ENCODE measurements at places on chromosomes 7 and 10.

- no peak for DNase-seq
These were observed 17.2 kb upstream of the SLC29A4 start for GRCh38 chr7:5265320-5266190.

GRCh38 chr10:68007356-68007755 is 67.7 kb downstream of the HERC4 start:
- DNase-seq, result no peak

DNA sequence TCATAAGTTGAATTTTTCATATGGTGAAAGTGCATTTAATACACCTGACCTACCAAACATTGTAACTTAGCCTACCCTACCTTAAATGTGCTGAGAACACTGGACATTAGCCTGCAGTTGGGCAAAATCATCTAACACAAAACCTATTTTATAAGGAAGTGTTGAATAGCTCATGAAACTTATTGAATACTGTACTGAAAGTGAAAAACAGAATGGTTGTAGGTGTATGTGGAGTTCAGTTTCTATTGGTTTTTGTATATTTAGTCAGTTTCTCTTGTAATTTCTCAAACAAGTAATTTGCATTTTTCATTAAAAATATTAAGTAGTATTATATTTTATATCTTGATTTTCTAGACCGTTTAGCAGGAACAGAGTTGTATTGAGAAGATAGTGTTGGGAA is 15.3 kb downstream of the CCDC7 start:
- DNase-seq, result no peak

DNA sequence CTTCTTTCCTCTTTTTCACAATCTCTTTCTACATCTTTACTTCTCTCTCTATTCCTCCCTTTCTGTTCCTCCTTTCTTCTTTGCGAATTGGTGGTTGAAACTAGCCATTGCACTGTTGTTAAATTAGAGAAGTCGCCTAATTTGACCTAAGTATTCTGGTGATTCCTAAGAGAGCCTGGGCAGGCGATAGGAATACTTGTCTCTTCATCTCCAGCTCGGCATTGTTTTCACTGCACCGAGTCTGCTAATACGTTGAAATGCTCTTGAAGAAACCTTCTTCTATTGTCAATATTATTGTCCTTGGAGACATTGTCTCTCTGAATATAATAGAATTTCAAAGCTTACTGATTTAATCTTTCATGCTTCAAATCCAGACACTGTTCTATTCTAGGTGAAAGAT is 31.7 kb downstream of the KCND2 start:
- no peak for DNase-seq

GRCh38 chr10:29243750-29244149 is 45.1 kb upstream of the LYZL1 start:
- DNase-seq, result no peak

GRCh38 chr10:13183625-13184024 is 22.3 kb downstream of the MCM10 start:
- no peak for DNase-seq

DNA sequence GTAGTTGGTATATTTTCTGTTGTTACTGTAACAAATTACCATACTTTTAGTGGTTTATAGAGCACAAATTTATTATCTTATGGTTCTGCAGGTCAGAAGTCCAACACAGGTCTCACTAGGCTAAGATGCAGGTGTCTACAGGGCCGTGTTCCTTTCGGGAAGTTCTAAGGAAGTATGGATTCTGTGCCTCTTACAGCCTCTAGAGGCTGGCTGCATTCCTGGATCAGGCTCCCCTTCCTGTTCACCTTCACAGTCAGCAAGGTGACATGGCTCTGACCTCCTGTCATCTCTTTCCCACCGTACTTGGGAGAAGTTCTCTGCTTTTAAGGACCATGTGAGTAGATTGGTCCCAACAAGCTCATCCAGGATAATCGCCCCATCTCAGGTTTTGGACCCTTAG is 37.3 kb downstream of the BMPR1A start:
- DNase-seq, result no peak

- no peak for DNase-seq
These were observed 10.7 kb downstream of the SPAM1 start for GRCh38 chr7:123935436-123936381.

DNA sequence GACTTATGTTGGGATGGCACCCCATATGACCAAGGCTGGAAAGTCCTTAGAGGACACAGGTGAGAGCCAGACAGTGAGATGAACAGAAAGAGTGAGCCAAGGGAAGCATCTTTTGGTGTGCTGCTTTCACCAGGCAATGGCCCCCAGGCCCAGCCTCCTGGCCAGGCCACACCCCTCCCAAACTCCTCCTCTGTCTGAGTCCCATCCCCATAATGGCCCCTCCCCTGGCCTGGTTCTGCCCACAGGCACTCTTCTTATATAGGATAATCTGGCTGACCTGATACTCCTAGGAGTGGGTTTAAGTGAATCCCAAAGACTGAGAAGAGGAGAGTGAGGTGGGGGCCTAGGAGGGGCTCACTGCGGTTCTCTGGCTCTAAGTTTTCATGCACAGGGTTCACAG is 252.5 kb downstream of the RPS24 start:
- DNase-seq, result no peak

GRCh38 chr7:125098377-125098970 is 168.8 kb upstream of the POT1 start:
- DNase-seq, result no peak

GRCh38 chr7:69609541-69610373 is 11.5 kb downstream of the AUTS2 start:
- no peak for DNase-seq

DNA sequence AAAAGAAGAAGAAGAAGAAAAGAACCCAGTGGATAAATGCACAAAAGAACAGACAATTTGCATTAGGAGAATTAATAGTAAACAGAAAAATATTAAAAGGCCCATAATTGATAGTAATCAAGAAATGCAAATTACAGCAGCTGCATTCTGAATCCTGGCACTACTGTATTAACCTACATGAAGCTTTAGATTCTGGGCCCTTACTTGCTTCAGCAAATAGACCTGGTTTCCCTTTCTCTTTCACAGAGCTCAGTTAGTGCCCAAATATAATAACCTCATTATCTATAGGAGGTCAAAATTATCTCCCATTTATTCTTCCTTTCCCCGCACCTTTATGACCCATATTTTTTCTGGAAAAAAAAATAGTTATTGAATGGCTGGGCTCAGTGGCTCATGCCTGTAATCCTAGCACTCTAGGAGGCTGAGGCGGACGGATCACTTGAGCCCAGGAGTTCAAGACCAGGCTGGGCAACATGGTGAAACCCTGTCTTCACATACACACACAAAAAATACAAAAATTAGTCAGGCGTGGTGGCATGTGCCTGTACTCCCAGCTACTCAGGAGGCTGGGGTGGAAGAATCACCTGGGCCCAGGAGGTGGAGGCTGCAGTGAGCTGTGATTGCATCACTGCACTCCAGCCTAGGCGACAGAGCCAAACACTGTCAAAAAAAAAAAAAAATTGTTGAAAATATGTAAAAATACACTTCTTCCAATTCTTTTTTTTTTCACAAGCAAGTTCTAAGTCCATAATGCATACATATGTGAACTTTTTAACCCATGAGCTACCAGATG is 36.0 kb upstream of the PIK3AP1 start:
- no peak for DNase-seq

DNA sequence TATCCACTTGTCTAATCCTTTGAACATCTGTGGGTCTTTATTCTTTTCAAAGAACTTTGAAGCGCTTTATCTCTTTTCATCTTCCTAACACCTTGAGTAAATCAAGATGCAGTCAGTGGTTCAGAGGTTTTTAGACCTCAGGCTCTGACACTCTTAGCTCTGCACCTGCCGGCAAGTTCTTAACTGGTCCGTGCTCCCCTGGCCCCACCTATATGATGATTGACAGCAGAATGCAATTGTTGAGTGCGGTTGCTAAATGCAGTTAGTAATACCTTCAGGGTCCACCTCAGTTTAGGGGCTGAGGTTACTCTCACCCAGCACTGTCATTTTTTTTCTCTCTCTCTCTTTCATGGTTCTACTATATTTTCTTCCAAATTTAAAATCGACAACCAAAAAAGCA is 854.2 kb upstream of the AUTS2 start:
- no peak for DNase-seq

- no peak for DNase-seq
These were observed 21.2 kb downstream of the HEPACAM2 start for GRCh38 chr7:93205046-93205445.

DNA sequence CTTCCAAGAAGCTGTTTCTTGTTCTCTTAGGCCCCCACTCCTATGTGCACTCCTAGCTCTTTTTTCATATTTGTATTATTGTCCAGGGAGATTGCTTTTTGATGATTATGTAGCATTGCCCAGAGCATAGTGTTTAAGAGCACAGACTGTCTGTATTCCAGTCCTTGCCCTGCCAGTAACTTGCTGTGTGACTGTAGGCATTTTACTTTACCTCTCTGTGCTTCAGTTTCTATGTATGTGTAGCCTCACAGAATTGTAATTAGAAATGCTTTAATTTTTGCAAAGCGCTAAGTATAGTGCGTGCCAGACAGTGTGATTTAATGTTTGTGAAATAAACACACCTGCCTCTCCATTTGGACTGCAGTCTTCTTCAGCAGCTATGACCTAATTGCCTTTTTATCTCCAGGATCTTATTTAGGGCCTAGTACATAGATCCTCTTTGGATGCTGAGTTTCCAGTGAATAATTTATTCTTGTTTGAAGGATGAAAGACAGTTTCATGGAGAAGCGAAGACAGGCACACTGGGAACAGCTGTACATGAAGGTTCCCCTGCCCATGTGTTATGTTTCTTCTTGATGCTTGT is 1.4 kb downstream of the SEC23IP start:
- DNase-seq, result no peak

GRCh38 chr10:131513901-131514300 is 202.4 kb upstream of the TCERG1L start:
- DNase-seq, result no peak

GRCh38 chr10:113126229-113127201 is 176.5 kb downstream of the TCF7L2 start:
- peak; percentile 8 for DNase-seq

- DNase-seq, result no peak
These were observed 205.7 kb downstream of the KIAA1217 start for GRCh38 chr10:24414597-24414996.

- DNase-seq, result no peak
These were observed 142.4 kb upstream of the BMPER start for GRCh38 chr7:33762911-33763306.

- no peak for DNase-seq
These were observed 23.6 kb downstream of the FGFR2 start for GRCh38 chr10:121574519-121575166.

DNA sequence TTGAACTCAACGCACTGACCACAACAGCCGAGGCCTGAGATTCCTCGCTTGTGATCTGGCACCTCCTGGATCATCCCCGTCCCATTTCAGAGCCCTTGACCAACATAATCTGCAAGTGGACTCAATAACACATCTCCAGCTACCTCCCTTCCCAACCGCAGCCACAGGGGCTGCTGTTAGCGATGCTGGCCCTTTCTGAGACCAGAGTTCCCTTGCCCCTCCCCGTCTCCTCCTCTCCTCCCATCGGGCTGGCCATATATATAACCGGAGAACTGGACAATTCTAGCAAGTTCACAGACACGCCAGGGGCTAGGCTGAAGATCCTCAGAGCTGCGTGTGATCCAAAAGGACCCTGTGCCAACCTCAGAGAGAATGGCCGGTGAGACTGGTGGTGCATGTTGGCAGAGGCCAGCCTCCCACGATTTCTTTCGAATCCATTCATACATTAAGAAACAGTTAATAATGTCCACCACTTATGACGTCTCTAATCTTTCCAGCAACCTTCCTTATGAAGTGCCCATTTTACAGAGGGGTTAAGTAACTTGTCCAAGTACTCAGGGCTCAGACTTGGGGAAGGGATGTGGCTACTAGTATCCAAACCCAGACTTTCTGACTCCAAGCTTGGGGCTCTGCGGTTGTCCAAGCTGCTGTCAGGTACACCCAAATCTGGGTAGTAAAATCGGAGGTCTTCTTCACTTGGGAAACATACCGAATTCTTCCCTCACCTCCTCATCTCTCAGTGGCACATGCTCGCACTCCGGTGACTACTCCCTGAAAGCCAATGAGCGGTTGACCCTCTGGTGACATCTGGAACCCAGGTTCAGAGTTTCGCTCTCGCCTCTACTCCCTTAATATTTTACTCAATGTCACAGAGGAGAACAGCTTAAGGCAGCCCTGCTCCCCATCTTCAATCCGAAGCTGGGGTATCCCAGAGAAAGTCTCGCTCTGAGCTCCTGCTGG is 11.2 kb upstream of the FEZF1 start:
- no peak for DNase-seq

DNA sequence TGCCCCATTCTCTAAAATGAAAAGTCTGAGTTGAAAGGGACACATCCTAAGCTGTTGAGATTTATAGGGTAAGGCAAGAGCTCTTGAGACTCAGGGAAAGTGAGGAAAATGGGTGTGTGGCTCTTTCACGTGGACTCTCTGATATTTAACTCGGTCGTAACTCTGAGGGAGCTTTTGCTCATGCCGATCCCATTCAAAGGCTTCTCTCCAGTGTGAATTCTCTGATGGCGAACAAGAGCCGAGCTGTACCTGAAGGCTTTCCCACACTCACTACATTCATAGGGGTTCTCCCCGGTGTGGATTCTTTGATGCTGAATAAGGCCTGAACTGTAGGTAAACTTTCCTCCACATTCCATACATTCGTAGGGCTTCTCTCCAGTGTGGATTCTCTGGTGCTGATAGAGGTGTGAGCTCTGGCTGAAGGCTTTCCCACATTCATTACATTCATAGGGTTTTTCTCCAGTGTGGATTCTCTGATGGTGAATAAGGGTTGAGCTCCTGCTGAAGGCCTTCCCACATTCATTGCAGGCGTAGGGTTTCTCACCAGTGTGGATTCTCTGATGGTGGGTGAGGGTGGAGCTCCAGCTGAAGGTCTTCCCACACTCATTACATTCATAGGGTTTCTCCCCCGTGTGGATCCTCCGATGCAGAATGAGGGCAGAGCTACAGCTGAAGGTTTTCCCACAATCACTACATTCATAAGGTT is 10.4 kb downstream of the ZNF3 start:
- no peak for DNase-seq

DNA sequence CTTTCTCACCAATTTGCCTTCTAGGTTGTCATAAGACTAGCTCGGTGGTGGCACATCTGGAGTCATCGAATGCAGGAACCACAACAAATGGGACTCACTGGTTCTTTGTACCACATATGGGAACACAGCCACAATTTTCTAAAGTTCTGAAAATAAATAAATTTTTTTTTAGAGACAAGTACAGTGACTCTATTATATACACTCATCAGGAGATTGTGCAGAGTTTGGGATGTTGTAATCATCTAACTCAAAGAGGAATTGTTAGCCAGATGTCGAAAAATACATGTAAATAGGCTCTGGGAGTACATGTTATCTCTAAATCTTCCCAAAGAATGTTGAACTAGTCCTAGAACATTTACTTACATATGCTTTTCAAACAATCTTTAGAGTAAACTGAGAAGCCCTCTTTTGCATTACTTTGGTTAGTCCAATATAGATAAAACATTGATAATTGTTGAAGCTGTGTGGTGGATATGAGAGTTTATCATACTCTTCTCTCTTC is 19.6 kb upstream of the SEPTIN7 start:
- no peak for DNase-seq
